ENCODE measurements at places on chromosomes 11 and 22. TPM values are rescaled to one million over a fixed set of nuclear protein-coding genes. Genes with fewer than 3 reads are reported as not detected.

Gene F2
- 0.68 TPM for polyA plus RNA-seq

Gene MRGPRX4
- polyA plus RNA-seq, result not detected

Gene LMO2
- 28.6 TPM for polyA plus RNA-seq

Gene APOA5
- not detected for polyA plus RNA-seq

Gene JRKL
- polyA plus RNA-seq, result 24.9 TPM

- DNase-seq, result no peak
Observed at GRCh38 chr11:104105155-104105554, 58.8 kb downstream of the PDGFD start.

DNA sequence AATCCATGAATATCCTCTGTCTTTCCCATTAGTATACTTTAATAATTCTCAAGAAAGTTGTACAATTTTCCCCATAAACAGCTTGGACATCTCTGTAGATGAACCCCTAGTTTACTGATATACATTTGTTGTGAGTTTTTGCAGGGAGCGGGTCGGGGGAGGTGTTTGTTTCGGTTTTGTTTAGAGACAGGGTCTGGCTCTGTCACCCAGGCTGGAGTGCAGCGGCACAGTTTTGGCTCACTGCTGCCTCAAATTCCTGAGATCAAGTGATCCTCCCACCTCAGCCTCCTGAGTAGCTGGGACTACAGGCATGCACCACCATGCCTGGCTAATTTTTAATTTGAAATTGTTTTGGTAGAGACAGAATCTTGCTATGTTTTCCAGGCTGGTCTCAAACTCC lies 57.6 kb downstream of the IGLL5 start:
- DNase-seq, result no peak

- no peak for DNase-seq
Observed at GRCh38 chr22:24040946-24041345, 29.8 kb downstream of the CABIN1 start.

DNA sequence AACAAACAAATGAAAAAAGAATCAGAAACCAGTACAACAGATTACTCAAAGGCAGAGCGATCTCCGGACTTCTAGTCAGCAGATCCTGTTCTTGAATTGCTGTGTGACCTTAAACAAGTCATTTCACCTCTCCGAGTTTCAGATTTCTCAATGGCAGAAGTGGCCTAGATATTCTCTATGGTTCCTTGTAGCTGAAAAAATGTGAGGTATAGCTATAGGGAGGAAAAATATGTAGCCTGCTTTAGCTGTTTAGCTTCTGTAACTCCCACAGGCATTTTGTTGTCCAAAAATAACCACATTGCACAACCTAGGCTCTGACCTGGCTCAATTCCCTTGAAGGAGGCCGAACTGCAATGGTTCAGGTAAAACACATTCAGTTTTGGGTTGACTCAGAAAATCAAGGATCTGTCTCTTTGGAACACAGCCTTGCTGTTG lies 100.7 kb downstream of the DBX1 start:
- DNase-seq, result no peak

GRCh38 chr11:86781546-86781945 lies 18.8 kb upstream of the PRSS23 start:
- no peak for DNase-seq

DNA sequence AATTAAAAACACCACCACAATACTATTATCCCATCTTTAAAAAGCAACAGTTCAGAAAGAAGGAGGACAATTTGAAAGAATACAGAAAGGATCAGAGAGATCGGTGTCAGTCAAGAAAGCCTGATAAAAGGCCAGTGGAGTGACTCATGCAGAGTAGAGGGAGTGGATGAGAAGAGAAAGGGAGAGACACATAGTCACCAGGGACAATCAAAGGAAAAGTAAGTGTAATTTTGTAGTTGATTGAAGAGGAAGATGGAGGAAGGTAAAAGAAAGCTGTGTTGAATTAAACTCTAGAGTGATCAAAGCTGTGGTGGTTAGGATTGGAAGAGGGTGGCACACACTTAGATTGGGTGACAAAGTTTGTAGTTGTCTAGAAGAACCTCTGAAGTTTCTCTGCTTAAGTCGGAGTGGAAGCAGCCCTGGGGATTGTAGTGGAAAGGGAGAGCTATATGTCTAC lies 14.1 kb downstream of the SPECC1L start:
- DNase-seq, result no peak

- DNase-seq, result no peak
Observed at GRCh38 chr11:84256618-84257017, 970.5 kb upstream of the CCDC90B start.

- peak; percentile 82 for DNase-seq
Observed at GRCh38 chr11:27720277-27720830, 20.1 kb upstream of the BDNF start.

DNA sequence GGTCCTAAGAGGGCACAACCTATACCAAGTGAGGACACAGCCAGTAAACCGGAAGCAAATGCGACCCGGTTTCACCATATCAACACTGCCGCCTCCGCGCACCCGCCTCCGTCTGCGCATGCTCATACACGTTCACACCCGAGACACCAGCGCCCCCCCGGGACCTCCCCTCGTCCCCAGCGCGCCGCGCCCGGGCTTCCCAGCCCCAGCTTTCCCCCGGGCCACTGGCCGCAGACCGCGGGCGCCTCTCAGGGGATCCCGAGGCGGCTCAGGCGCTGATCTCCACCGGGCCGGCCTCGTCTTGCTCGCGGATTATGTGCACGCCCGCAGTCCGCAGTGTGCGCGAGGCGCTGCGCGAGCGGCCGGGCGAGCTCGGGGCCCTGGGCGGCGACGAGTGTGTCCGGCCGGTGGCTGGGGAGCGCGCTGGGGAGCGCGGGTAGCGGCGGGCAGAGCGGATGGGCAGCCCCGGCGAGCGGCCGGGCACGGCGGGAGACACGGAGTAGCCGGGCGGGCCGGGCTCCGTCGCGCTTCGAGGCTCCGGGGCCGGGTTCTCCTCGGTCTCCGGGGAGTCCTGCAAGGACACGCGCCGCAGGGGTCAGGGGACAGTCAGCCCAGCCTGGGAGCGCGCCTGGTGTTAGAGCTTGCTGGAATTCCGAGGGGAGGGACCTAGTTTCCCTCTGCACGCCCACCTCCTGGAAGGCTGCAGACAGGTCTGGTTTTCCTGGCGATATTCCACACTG lies 2.0 kb downstream of the HEPN1 start:
- DNase-seq, result peak; percentile 79

DNA sequence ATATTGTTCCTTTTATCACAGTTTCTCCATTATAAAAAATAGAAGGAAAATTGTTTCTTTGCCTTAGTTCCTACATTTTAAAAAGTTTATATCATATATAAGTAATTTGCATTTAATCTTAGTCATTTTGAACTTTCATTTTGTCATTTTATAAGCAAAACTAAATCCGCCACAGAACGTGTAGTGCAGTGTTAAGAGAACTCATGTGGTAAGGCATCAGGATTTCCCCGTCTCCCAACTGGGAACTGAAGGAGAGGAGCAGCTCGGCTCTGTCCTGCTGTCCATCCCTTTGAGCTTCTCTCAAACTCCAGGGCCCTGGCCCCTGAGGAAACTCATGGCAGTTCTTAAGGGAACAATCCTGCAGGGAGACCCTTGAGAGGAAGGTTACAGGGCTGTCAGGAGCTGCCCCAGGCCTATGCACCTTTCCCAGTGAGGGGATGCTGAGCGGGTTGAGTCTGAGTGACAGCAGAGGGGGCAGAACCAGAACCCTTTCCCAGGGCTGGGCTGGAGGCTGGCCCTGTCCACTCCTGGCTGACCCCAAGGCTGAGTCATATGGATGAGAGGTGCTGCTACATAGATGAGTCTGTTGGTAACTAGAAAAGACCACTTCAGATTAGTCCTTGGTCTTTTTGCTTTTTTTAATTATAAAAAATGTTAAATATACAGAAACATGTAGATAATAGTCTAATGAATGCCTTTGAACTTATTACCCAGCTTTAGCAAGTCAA lies 333.1 kb downstream of the TBC1D22A start:
- DNase-seq, result no peak

DNA sequence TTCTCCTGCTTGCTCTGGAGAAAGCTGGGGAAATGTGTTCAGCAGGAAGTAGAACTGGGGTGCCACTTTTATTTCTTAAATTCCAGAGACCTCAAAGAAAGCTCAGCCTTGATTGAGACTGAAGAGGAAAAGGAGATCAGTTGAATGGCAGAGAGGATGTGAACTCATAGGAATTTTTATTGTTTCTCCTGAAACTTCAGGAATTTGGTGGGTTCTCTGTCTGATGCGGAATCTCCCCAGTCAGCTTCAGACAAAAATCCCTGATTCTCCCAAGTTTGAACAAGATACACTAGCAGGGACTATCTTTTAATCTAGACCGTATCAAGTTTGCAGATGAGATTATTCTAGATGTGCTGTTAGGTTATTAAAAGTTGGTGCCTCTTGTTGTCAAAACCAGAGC lies 23.0 kb downstream of the EHF start:
- DNase-seq, result no peak

DNA sequence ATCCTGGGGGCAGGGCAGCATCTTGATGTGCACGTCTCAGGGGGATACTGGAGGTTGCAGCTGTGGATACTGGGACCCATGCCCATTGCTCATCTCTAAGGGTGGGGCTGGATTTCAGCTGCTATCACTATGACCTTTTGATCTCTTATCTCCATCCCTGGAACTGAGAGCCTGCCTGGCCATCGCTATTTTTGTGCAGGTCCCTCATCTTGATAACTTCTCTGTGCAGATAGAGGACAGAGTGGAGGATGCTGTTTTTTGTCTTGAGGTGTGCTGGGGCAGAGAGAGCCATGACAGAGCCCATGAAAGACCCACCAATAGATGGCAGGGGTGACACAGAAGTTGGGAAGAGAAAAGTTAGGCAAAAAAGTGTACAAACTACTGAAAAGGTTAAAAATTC lies 5.1 kb upstream of the INSC start:
- DNase-seq, result no peak

DNA sequence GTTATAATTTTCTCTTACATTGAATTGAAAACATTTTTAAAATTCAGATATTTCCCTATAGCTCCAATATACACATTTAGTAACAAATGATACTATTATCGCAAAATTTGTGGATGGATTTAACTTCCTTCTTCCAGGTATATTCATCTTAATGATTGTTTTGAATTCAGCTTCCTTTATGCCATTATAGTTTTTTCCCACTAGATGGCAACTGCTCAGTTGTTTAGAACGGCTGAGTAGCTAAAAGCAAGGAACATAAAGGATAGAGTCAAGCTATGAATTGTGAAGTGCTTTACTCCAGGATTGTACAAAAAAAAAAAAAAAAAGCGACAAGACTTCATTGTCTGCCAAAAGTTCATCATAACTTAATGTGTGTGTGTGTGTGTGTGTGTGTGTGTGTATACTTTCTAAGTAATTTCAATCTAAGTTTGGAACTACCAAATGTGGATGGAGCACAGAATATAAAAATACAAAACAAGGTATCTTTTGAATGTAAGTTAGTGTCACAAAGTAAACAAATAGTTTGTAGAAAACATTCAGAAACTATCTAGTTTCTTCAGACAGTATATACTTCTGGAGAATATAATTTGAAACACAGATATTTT lies 846.4 kb downstream of the DLG2 start:
- DNase-seq, result peak; percentile 17

DNA sequence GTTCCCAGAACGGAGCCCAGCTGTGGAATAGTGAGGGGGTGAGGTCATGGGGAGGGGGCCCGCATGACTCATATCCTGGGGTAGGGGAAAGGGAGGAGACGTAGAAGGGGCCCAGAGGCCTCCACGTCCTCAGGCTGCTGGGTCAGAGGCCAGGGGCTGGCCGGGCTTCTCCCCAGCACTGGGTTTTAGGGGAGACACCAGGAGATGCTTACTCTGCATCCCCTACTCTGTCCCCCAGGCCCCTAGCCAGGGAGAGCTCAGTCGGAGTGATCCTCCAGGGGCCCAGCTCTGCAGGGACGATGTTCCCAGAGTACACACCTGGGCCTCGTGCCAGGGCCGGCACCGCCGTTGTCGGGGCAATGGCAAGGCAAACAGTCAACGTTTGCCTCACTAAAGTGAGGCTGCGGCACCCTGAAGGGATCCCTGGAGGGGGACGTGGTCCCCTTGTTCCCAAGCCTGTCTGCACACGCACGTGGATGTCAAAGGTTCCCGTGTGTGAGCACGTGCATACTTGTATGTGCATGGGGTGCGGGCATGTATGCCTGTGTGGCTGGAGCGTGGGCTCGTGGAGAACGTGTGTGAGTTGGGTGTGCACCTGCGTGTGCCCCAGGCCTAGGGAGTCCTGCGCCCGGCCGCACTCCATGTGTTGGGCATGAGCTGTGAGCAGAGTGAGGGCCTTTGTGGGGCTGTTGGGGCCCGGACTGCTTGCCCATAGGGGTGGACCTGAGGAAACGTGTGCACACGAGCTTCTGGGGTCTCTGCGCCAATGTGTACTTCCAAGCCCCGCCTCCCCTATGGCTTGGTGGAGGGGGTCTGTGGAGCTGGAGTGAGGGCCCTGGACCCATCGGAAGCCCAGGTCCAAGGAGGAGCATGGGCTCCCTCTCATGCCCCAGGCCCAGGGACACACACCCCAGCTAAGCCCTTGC lies 14.2 kb downstream of the PRR33 start:
- DNase-seq, result no peak

- no peak for DNase-seq
Observed at GRCh38 chr11:134978388-134979088, 566.5 kb upstream of the B3GAT1 start.

DNA sequence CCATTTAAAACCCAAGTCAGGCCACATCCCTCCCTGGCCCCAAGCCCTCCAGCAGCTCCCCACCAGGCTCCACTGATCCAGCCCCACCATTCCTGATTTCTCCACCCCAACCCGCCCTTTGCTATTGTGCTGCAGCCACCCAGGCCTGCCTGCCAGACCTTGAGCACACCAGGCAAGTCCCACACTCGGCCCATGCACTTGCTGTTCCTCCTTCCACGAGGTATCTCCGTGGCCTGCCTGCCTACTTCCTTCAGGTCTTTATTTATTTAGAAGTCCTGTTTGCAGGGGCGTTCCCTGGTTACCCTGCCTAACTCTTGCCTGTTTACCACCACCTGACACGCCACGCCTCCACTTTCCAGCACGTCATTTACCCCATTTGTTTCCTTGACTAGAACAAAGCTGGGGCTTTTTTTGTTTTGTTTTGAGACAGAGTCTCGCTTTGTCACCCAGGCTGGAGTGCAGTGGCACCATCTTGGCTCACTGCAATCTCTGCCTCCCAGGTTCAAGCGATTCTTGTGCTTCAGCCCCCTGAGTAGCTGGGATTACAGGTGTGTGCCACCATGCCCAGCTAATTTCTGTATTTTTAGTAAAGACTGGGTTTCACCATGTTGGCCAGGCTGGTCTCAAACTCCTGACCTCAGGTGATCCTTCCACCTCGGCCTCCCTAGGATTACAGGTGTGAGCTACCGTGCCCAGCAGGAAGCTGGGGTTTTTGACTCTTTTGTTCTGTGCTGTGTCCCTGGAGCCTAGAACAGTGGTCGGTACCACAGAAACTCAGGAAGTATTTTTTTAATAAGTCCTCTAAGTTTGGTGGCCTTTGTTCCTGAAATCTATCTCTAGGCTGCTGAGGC lies 6.7 kb downstream of the CENPM start:
- no peak for DNase-seq

DNA sequence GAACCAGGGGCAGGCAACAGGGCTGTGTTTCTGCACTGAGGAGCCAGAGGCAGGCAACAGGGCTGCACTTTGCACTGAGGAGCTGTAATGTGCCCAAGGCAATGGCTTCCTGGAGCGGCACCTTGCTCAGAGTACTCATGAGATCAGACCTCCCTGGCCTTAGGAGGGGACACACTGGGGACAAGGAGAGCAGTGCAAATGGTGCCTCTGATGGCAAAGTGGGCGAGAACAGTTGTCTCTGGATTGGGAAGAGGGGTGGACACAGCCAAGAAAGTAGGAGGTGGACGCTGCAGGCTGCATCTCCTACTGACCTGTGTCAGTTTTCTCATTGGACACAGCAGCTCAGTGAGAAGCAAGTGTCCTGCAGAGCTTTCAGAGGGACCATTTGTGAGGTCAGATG lies 1443.3 kb downstream of the TBC1D22A start:
- no peak for DNase-seq

All from left kidney (tissue), 8 donors.